CD14-positive monocyte (primary cell): ENCODE measurements at places on chromosomes 3 and 15.

DNA sequence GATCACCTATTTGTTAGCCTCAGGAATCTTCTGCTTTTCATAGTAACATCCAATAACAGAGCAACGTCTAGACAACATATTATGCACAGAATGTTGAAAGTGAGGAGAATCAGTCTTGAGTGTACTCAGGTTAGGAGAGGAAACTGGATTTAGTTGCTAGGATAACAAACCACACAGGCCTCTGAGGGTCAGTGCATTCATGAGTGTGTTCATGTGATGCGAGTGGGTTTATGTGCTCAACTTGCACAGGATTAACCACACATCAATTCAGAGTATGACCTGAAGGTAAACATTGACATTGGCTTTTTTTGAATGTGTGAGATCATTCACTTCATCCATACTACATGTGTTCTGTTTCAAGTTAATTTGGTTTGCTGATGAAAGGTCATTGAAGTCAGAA is 287.6 kb downstream of the DIPK2A start:
- no peak for DNase-seq

GRCh38 chr3:194029846-194030245 is 106.1 kb upstream of the HES1 start:
- no peak for DNase-seq

GRCh38 chr3:59908280-59908679 is 858.5 kb upstream of the CFAP20DC start:
- no peak for DNase-seq

DNA sequence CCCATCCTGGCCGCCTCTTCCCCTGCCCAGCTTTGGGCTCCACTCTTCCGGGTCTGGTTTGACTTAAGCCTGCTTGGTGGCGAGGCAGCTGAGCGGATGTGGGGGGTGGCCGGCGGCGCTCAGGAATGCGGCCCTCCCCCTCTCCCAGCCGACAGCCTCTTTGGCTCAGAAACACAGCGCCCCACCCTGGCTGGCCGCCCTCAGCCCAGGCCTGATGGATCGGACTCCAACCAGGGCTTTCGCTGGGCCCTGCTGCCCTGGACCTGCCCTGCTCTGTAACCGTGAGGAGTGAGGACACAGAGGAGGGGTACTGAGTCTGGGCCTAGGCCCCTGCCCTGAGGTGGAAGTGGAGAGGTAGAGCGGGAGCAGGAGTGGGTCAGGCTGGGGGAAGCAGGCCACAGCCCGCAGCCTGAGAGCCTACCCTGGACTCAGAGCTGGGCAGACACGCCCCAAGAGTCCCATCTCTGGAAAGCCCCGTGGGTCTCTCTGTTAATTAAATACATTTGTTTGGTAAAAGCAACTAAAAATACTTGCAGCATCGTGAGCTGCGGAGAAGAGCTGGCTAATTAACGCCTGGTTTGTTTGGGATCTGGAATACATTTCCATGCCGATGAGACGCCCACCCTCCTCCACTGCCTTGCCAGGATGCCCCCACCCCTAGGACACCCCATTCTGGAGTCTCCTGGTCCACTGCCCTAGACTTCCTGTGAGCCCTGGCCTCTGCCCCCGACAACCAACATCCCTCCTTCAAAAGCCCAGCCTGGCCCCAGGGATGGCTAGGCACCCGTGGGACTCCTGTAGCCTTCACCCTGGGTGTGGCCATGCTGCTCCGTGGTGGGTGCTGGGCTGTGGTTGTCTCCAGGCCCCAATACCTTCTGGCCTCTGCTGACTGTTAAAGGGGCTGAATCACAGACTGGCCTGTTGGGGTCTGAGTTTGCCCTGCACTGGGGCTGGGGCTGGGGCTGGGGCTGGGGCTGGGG is 19.6 kb downstream of the PLXNA1 start:
- no peak for DNase-seq

DNA sequence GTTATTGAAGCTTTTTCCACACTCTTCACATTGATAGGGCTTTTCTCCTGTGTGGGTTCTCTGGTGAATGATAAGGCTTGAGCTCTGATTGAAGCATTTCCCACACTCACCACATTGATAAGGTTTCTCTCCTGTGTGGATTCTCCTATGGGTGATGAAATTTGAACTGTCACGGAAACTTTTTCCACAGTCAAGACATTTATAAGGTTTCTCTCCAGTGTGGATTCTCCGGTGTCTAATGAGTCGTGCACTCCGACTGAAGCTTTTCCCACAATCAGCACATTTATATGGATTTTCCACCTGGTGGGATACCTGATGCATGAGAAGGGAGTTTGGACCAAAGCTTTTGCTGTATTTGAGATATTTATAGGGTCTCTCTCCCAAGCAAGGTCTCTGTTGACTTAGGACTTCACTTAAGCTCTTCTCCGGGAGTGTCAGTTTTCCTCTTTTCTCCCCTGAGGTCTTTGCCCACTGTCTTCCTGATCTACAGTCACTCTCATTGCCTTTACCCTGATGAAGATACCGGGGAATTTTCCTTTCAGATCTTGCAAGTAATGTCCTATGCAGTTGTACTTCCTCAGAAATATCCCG is 9.4 kb downstream of the ZSCAN29 start:
- DNase-seq: no peak

GRCh38 chr3:72614394-72615074 is 233.7 kb downstream of the SHQ1 start:
- peak; percentile 20 for DNase-seq

DNA sequence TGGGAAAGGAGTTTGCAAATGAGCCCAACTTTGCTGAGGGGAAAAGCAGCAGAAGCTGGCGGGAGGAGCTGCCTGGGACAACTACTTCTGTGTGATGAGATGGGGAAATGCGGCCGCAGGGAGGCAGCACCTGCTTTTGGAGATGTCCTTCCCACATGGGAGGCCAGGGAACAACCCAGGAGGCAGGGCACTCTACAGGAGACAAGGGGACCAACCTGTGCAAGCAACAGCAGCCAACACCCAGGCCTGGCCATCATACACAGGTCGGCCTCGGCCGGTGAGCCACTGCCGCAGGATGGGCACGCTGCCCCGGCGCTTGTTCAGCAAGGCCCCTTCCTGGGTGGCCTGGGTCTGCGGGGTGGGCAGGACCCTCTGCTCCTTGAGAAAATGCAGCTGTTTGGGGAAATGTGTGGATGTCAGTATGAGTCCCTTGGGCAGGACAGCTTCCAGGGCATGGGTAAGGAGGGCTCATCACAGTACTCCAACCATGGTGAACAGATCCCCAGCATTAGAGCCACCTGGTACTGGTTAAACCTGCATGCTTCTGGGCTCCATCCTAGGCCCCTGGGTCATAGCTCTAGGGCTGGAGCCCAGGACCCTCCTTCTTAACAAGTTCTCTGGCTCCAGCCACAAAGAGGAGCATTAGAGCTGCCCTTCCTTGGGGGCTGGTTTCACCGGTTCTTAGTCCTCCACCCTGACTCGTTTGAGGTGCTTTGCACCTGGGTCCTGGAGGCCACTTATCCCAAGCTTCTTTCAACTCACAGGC is 11.6 kb downstream of the EPB42 start:
- no peak for DNase-seq

GRCh38 chr3:126617571-126617970 is 37.4 kb downstream of the TXNRD3 start:
- DNase-seq: peak; percentile 12

DNA sequence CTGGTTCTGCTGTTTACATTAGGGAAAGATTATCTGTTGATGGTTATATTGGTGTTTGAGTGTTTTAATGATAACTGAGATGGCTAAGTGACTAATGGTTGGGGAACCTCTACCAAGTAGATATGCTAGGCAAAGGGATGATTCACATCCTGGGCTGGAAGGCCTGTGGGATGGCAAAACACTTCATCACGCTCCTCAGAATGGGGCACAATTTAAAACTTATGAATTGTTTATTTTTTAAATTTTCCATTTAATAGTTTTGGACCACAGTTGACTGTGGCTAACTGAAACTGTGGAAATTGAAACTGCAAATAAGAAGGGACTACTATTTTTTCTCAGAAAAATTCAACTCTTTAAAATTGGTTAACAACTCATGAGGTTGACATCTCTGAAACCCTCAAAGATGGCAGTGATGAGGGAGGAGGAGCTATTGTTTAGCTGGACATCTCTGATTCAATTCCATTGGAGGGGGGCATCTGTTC is 100.5 kb upstream of the ZBED2 start:
- DNase-seq: no peak

GRCh38 chr15:68885070-68885469 is 45.3 kb upstream of the SPESP1 start:
- DNase-seq: no peak

DNA sequence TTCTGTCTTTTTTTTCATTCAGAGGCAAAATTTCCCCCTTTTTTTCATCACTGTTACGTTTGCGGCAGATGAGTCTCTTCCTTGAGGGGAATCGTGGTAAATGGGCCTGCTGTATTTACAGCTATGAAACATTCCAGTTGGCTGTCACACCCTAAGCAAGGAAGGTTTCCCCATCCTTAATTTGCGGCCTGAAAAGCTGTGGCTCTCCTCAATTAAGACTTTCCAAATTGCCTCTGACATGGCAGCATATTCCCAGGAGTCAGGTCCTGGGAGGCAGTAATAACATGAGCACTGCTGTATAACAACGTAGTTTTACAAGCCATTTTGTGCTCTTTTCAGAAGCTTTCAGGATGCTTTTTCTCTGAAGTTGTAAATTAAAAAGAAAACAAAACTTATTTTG is 420.9 kb downstream of the LPP start:
- DNase-seq: no peak

- no peak for DNase-seq
Measured at GRCh38 chr3:49026536-49026935, 2.7 kb downstream of the IMPDH2 start.

DNA sequence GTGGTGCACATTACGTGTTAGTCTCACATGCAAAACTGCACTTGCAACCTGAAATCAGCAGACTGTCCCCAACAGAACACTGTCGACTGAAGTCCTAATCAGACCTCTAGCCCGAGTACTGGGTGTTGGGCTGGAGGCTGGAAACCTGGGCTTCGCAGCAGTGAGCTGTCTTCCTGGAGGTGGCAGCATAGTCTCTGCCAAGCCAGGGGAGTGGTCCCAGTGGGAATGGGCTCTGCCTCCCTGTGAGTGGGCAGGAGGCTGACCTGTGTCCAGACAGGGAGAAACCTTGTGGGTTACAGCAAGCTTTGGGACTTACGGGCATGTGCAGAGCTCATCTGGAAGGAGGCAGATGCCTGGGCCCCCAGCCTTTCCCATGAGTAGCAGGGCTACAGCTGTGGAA is 38.2 kb upstream of the MYZAP start:
- no peak for DNase-seq
